Stimulated activated CD8-positive, alpha-beta memory T cell treated with anti-CD3 and anti-CD28 coated beads, Interleukin-15, amount 100 ng/mL, for 1 hour (primary cell): ENCODE measurements at places on chromosomes 7 and 10.
A peak's percentile ranks its signal among the peaks of the same experiment; 100 is the strongest.

DNA sequence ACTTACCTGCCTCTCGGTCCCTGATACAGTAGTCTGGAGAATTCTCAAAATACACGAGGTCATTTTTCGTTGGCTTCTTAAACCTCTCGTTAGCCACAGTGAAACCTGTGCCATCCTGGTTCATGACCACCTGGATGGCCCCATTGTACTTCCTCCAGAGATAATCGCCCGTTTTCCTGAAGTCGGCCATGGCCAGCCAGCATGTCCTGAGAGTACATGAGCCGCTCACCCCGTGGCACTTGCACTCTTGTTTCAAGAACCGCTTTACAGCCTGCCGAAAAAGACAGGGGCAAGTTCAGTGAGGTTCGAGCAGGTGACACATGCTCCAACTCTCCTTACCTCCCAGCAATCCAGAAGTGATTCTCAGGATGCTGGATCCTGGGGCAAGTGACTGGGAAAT is 25.3 kb downstream of the WNT2 start:
- no peak for DNase-seq

DNA sequence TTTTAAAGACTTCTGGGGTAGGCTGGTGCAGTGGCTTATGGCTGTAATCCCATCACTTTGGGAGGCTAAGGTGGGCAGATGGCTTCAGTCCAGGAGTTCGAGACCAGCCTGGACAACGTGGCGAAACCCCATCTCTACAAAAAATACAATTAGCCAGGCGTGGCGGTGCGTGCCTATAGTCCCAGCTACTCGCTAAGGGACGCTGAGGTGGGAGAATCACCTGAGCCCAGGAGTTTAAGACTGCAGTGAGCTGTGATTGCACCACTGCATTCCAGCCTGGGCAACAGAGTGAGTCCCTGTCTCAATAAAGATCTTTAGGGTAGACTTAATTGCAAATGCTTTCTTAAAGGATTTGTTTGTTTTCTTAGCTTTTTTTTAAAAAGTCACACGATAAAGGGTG is 29.3 kb downstream of the PTPN12 start:
- no peak for DNase-seq

DNA sequence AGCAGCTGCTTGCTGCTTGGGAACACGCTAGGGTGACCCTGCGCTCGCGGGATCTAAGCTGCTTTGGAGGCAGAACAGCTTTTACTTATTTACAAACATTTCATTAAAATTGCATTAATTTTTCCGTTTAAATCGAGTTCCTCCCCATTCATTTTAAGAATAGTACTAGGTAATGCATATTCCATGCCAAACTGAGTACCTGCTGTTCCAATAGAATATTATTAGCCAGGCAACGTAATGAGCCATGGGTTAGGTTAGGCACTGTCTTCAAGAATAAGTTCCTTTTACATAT is 860 bp downstream of the EXOC6 start:
- DNase-seq = no peak

- DNase-seq = peak; percentile 31
These were observed 40.6 kb downstream of the CYP17A1 start for GRCh38 chr10:102796407-102797176.

- no peak for DNase-seq
These were observed 9.1 kb downstream of the LOXL4 start for GRCh38 chr10:98258683-98259454.

- peak; percentile 49 for DNase-seq
These were observed 9.5 kb downstream of the FAM241B start for GRCh38 chr10:69639291-69640195.

- DNase-seq = no peak
These were observed 924.5 kb upstream of the MBL2 start for GRCh38 chr10:53697038-53697437.

DNA sequence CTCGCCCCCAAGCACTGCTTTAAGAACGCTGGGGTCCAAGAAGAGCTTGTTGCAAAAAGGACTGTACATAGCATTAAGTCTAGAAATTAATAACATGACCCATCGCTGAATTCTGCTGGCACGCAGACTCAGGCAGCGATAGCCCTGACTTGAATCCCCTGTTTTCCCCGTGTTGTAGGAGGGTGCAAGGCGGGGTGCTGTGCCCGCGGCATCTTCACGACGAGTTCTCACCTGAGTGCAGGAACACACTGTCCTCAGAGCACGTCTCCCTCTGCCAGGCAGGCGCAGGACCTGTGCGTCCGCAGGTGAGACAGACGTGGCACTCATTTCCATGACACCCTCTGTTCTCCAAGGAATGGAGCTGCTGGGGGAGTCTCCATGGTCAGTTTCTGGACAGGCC is 243.2 kb downstream of the TCERG1L start:
- DNase-seq = no peak

GRCh38 chr7:9200626-9201025 is 767.2 kb downstream of the NXPH1 start:
- no peak for DNase-seq

- DNase-seq = no peak
These were observed 172.1 kb upstream of the MGMT start for GRCh38 chr10:129294944-129295343.

DNA sequence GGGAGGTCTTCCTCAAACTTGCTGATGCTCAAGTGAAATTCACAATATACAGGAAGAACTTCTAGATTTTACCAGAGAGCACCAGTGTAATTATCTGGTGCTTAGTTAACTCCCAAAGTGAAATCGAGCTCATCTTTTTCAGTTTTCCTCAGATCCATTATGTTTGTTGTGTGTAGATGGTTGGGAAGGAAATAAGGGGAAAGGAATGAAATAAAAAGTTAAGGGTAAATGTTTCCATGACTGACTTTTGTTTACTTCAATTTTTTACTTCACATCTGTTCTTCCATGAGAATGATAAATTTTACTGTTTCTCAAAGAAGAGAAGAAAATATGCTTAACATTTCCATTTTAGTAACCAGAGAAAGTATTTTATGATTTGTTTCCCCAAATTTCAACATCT is 21.3 kb downstream of the FAM107B start:
- DNase-seq = no peak

GRCh38 chr7:150998341-150998740 is 7.5 kb downstream of the NOS3 start:
- DNase-seq = no peak
